ENCODE measurements at places on chromosomes 11 and 22.

- no peak for DNase-seq
Measured at GRCh38 chr11:65915101-65915820, 3.6 kb downstream of the C11orf68 start.

DNA sequence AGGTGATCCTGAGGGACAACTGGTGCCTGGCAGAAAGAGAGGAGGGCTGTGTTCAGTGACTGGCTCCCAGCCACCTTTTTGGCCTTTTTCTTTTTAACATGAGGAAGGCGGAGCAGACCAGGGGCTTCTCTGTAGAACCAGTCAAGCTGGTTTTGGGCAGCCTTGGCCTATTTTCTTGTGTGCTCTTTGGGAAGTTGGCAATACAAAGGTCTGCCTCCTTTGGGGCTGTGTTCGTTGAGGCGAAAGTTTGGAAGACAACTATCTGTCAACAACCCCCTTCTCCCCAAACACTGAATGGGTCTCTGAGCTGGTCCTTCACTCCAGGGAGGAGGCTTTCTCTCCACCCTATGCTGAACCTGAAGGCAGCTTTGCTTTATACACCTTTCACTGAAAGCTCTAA, 8.5 kb downstream of the MARK2 start:
- no peak for DNase-seq

DNA sequence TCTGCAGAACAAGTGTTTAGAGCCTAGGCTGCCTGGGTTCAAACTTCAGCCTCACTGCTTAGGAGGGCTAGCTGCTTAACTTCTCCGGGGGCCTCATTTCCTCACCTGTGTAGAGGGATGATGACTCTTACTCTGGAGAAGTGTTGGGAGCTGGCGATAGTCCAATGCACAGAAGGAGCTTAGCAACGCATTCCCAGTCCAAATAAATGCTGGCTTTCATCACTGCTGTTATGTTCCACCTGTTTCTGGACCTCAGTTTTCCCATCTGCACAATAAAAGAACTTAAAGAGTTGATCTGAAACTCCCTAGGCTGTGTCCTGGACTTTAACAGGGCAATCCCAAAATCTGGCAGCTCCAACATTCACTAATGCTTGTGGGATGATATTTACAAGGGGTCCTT, 337.8 kb downstream of the MIAT start:
- no peak for DNase-seq

GRCh38 chr11:94895971-94896370, 77.4 kb downstream of the CWC15 start:
- DNase-seq, result no peak

- DNase-seq, result peak; percentile 50
Measured at GRCh38 chr11:17277024-17277584, 565 bp downstream of the NUCB2 start.

DNA sequence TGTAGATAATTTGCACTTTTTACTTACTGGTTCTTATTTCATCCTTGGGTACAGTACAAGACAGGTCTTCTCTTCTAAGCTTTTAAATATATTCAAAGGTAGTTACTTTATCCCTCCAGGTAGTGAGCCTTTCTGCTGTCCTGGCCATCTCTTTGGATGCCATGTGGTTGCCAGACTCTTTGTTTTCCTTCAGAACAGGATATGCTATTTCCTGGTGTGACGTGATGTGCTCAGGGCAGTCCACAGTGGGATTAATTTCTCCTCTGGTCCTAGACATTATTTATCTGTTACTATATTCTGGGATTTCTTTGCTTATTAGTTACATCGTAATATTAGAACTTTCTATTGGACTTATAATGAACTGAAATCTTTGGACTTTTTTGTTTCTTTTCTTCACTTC, 63.7 kb downstream of the PPP6R3 start:
- DNase-seq, result no peak

DNA sequence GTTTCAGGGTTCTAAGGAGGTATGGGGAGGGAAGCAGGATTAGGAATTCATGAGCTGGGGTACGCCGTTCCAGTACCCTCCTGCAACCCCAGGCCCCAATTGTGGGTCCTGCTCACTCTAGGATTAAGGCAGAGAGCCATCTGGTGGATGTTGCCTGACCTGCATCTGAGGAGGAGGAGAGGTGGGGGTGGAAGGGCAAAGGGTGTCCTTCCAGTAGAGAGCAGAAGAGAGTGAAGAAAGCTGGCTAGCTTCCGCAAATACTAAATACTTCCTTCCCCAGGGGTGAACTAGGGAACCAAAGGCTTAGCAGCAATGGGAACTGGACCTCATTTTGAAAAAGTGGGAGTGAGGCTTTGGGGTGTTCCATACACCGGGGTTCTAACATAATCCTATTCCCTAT, 10.6 kb downstream of the LRRC51 start:
- peak; percentile 73 for DNase-seq

- no peak for DNase-seq
Measured at GRCh38 chr11:8360086-8360828, 96.6 kb upstream of the LMO1 start.

DNA sequence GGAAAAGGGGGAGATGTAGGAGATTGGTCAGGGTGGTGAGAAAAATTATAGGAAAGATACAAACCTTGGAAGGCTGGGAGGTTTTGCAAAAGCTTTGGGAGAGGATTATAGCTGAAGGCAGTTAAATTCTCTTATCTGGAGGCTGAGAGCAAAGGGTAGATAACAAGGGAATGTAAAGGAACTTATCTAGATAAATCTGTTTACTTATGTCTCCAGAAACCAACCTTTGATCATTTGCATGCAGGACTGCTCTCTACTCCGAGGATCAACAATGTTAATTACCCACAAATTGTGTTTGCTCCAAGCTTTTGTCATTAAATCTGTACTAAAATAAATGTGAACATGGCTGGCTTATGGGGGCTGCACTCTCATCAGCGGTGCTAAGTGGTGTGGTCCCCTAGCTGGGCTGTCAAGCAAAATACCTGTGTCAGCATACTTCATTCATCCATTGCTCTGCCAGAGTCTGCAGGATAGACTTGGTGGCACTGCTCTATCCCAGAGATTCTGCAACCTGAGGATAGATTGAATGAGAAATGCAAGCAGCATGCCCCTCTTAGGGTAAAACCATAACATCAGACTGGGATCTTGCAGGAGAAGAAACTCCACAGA, 1599.2 kb upstream of the TENM4 start:
- DNase-seq, result no peak

GRCh38 chr22:17198170-17199002, 20.8 kb downstream of the ADA2 start:
- no peak for DNase-seq

- no peak for DNase-seq
Measured at GRCh38 chr11:103736315-103737036, 300.0 kb upstream of the DDI1 start.

- DNase-seq, result no peak
Measured at GRCh38 chr11:128634395-128634794, 47.0 kb upstream of the ETS1 start.

- DNase-seq, result no peak
Measured at GRCh38 chr11:112361396-112361795, 100.7 kb upstream of the PLET1 start.

Data from activated CD4-positive, alpha-beta T cell treated with anti-CD3 and anti-CD28 coated beads for 48 hours (primary cell).